ENCODE measurements at places on chromosomes 4 and X.

DNA sequence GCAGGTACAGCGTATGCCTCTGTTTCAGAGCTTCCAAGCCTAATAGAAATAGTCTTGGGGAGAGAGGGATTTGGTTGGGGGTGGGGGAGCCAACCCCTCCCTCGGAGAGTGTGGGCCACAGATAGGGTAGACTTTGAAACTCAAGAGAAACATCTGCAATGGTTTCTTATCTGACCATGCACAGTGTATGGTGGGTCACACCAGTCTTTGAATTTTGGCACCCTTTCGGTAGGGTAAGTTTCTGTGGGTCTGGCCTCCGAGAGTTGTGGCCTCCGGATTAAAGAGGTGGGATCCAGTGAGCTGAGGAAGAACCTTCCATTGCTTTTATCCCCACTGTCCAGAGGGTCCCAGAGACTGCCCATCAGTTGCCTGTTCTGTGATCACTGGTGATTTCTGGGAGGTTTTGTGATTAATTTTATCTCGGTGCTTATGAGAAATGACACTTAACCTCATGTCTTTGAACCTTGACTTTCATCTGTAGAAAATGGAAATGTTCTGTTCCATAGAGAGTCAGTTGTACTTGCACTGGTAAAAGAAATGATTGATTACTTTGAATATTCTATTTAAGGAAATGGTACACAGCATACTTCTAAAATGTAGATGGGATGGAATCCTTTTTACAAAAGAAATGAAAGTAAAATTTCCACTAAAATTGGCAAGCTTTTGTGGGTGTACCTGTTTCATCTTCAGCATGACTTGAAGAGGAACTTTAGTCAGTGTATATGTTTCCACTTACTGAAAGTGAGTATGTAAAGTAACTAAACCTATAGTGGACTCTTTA is 62.7 kb downstream of the TMEM131L start:
- DNase-seq, result no peak

DNA sequence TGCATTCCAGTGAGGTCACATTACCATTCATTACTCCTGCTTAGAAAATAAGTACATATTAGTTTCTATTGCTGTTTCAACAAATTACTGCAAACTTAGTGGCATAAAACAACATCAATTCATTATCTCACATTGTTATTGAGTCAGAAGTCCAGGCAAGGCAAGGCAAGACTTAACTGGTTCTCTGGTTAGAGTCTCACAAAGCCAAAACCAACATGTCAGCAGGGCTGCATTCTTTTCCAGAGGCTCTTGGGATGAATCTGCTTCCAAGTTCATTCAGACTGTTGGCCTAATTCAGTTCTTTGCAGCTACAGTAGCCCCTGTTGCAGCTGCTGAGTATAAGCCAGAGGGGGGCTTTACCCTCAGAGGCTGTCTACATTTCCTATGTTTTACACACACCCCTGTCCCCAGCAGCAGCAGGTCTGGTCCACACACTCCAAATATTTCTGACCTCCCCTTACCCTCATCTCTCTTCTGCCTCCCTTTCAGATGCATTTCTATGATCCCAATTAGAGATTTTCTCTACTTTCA is 892.1 kb upstream of the EPHA5 start:
- no peak for DNase-seq

- DNase-seq, result no peak
Measured at GRCh38 chrX:118521435-118521834, 25.8 kb downstream of the DOCK11 start.

- no peak for DNase-seq
Measured at GRCh38 chr4:151772274-151772673, 11.5 kb upstream of the GATB start.

DNA sequence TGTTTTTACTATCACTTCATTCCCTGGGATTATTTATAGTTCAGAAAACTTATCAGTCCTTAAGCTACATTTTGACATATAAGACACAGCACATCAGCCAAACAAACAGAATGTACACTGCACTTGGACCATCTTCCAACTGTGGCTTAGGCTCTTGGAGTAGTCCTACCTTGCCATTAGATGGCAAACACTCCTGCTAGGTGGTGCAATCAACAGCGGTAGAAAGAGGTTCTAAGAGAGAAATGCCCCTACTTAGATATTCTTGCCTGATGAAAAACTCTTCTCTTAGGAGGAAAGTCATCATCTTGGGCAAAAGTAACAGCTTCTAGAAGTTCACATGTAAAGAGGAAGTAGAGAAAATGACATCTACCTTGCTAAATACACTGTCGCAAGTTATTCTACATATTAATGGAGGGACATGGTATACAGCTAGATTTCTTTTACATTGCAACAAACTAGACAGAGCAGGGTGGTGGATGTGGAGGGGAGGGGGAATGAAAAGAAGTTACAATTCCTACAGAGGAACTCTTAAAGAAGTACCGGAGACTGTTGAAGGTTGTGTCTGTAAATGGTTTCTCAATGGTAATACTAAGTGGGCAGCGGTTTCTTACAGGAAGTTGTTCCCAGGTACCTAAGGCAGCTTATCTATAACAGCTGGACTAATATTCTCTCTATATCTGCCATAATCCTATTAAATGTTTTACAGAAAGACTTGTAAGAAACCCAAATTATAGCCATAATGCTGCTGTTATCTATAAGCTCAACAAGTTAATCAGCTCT is 8.1 kb upstream of the STPG2 start:
- DNase-seq, result no peak

- DNase-seq, result no peak
Measured at GRCh38 chr4:86688026-86688425, 93.9 kb downstream of the PTPN13 start.
